ENCODE measurements at places on chromosomes 1 and 21. TPM values are rescaled to one million over a fixed set of nuclear protein-coding genes. Genes with fewer than 3 reads are reported as not detected.

DNA sequence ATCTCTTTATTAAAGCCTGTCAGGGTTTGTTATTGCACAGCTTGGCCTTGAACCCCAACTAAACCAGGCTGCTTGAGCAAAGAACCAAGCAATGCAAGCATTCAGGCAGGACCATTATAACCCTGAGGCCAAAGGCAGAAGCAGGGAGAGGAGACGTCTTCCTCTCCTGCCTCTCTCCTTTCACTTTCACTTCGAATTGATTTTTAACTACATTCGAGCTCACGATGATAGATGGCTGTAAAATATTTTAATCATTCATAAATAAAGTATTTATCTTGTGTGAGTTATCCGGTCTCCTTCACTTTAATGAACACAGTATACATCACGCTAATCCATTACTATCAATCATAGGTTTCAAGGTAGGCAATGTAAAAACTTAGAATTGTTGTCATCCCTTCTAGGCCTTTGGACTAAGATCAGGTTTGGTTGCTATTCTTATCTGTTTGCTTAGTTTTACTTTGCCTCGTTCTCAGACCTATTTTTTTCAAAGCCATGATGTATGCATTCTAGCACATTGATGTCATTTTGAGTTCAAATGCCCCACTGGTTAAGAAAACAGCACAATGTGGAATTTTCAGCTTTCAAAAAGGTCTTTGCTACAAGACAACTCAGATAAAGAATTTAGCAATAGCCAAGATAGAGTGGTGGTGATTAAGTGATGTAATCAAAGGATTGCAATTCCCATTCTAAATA lies 480.2 kb upstream of the RUNX1 start:
- no peak overlapping the region for H3K4me3 ChIP-seq
- no peaks in the 10 kb centered on the region for H3K27me3 ChIP-seq
- no peak for DNase-seq

- peak; percentile 83 for DNase-seq
- H3K27me3 ChIP-seq, result no peaks in the 10 kb centered on the region
- peak overlapping the region; percentile 81 for H3K27ac ChIP-seq
- H3K36me3 ChIP-seq, result no peaks in the 10 kb centered on the region
- peaks cover 45% of the 10 kb centered on the region for H3K4me1 ChIP-seq
Observed at GRCh38 chr1:19861034-19861433, 21.2 kb upstream of the OTUD3 start.

- no peaks in the 10 kb centered on the region for H3K27me3 ChIP-seq
- DNase-seq, result no peak
- peaks cover 23% of the 10 kb centered on the region for H3K4me1 ChIP-seq
- H3K36me3 ChIP-seq, result peaks cover 14% of the 10 kb centered on the region
- H3K4me3 ChIP-seq, result no peak overlapping the region
Observed at GRCh38 chr1:159927211-159927848, 2.0 kb upstream of the TAGLN2 start.

DNA sequence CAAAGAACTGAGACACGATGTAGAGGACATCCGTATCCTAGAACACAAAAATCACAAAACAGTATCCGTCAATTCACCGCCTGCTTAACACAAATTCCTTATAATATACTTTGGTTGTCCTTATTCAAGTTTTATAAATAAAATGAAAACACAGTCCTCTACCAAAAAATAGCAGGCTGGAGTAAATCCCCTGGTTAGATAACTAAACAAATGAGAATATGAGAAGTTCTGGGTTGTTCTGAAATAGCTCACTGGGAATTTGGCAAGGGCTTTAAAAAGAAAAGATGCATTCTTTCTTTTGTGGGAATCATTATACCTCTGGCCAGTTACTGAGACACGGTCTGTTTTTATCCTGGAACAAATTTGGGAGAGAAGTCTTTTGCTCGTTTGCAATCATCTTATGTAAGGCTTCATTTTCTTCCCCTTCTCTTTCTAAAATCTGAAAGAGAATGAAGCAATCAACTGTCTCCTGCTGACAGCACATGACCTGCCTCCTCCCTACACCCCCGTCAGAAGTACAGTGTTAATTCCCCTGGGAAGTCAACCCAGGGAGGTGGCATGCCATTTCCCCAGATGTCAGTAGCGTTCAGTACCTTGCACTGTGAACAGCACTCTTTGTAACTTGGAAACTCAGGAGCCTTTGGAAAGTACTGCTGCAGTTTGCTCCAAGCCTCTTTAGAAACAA lies 37.1 kb upstream of the RAP1GAP start:
- H3K27me3 ChIP-seq, result no peaks in the 10 kb centered on the region
- H3K27ac ChIP-seq, result no peak overlapping the region
- H3K36me3 ChIP-seq, result peaks cover 33% of the 10 kb centered on the region
- no peaks in the 10 kb centered on the region for H3K4me1 ChIP-seq
- no peak for DNase-seq
- H3K4me3 ChIP-seq, result no peak overlapping the region

GRCh38 chr1:209870151-209870831 lies 42.5 kb downstream of the UTP25 start:
- H3K4me3 ChIP-seq, result no peak overlapping the region
- H3K27ac ChIP-seq, result no peak overlapping the region
- H3K27me3 ChIP-seq, result no peaks in the 10 kb centered on the region
- peaks cover 22% of the 10 kb centered on the region for H3K4me1 ChIP-seq
- no peaks in the 10 kb centered on the region for H3K36me3 ChIP-seq

DNA sequence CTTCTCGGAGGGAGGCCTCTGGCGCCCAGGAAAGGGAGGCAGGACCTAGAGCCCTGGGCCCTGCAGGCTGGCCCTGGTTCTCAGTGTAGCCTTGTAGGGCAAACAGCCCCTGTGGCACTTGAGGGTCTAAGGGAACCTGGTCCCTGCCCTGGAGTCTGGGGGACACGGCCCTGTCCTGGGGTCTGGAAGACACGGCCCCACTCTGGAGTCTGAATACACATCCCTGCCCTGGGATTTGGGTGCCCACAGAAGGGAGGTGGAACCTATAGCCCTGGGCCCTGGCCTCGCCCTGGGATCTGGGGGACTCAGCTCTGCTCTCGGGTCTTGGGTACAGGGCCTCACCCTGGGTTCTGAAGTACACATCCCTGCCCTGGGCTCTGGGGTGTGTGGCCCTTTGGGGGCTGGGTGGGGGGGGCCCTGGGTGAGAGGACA lies 97.9 kb downstream of the OBSCN start:
- DNase-seq, result no peak
- H3K4me3 ChIP-seq, result no peak overlapping the region
- H3K36me3 ChIP-seq, result no peaks in the 10 kb centered on the region
- no peak overlapping the region for H3K27ac ChIP-seq

MRPS15 gene
- 164 TPM for total RNA-seq

POTED gene
- not detected for total RNA-seq

Data from PC-3 (cell line).